CD4-positive, alpha-beta T cell treated with Interleukin-6 for 4 hours (primary cell): ENCODE measurements at places on chromosomes 6 and 20.

DNA sequence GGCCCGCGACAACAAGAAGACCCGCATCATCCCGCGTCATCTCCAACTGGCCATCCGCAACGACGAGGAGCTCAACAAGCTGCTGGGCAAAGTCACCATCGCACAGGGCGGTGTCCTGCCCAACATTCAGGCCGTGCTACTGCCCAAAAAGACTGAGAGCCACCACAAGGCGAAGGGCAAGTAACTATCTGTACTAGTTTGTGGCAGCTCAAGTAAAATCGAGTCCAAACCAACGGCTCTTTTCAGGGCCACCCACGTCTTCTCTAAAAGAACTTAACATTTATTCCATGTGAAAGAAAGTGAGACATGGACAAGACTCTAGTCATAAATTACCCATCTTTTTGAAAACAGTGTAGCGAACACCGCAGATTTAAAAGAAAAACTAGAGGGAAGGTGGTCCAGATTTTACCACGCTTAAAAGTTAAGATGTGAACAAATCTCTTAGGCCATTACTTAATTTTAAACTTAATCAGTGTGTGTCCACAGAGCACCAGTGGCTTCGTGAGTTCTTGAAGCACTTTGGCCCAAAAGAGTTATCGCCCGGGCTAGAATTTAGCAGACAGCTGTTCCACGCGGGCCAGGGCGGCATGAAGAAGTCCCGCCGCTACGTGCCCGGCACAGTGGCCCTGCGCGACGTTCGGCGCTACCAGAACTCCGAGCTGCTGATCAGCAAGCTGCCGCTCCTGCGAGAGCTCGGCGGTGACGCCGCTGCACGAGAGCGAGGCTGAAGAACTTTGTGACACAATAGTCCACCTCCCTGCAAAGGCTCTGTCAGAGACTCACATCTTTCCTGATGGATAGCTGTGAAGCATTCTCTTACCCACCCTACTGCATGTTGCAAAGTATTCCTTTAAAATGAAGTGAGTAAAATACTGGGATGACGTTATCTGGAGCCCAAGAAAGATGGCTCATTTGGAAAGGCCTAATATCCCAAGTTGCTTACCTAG, 113.9 kb upstream of the PRSS16 start:
- DNase-seq: peak; percentile 82

GRCh38 chr20:35490736-35491181, 35.4 kb downstream of the CEP250 start:
- peak; percentile 71 for DNase-seq

- DNase-seq: no peak
These were observed 168.4 kb upstream of the BMP5 start for GRCh38 chr6:56043761-56044160.

- peak; percentile 61 for DNase-seq
These were observed 82.9 kb upstream of the MLN start for GRCh38 chr6:33886673-33887144.
